ENCODE measurements at places on chromosomes 6 and 20.

GRCh38 chr6:37357288-37357687, 3.5 kb downstream of the RNF8 start:
- DNase-seq: no peak

GRCh38 chr6:30154709-30155519, 6.1 kb downstream of the TRIM10 start:
- DNase-seq: no peak

DNA sequence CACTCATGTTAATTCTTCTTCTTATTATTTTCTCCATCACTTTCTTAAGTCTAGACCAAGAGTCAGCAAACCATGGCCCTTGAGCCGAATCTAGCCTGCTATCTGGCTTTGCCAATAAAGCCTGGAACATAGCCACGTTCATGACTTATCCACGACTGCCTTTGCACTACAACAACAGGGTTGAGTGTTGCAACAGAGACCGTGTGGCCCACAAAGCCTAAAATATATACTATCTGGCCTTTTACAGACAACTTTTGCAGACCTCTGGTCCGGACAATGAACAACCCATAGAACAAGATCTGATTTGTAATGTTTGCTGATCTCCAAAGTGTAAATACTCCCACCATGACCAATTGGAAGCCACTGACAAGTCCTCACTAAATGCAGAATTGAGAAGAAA, 140.5 kb upstream of the CDYL start:
- DNase-seq: no peak

DNA sequence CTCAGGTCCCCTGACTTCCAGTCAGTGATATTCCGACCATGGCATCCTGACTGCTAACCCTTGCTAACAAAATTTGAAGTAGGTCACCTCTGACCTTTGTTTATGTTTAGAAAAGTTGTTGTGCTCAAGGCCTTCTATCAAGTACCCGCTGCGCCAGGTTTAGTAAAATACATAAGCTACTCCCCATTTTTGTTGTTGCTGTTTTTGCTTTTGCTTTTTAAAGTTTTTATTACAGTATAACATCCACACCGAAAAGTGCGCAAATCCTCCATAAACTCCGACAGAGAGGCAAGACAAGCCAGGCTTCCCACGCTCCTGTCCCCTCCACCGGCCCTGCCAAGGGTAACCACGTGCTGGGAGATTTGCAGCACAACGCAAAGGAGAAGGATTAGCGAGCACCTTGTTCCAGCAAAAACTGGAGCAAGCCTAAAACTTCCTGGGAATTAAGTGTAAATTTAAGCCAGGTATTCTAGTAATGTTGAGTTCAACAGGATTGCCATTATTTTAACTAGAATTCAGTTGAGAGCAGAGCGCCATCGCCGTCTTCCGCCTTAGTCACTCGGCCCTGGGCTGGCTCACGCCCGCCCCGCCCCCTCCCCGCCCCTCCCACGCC, 17.8 kb upstream of the HMGN4 start:
- no peak for DNase-seq

DNA sequence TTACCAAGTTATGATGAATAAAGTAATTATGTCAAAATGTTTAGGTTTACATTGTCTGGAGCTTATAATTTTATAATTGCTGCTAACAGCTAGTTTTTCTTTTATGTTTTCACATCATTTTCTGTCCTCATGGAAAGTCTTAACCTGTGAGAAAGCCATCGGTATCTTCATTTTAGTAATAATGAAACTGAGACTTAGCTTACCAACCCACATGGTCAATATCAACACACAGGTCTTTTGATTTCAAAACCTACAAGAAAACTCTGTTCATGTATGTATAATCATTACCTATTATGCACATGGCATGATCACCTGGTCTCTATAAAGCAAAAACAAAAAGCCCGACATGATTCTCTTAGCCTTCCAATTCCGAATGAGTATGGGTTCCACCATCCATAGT, 61.9 kb downstream of the KCNQ5 start:
- DNase-seq: no peak

- no peak for DNase-seq
Observed at GRCh38 chr6:167399051-167399387, 74.1 kb downstream of the TTLL2 start.

- no peak for DNase-seq
Observed at GRCh38 chr6:5098501-5099270, 13.5 kb downstream of the PPP1R3G start.
